ENCODE measurements at places on chromosomes 2 and 18.

DNA sequence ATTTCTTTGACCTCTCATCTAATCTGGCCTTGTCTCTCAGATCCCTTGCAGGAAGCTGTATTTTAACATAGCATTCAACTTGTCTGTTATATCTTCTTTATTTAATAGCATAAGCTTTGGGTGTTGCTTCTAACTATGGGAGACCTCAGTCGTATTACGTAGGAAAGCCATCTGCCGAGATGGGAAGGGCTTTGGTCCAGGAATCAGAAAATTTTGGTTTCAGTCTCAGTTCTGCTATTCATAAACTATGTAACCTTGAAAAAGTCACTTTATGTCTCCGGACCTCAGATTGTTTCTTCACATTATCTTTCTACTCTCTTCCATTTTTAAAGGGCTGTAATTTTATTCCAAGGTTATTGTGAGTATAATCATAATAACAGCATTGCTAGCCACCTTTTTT lies 297.7 kb downstream of the SATB2 start:
- no peak for DNase-seq

DNA sequence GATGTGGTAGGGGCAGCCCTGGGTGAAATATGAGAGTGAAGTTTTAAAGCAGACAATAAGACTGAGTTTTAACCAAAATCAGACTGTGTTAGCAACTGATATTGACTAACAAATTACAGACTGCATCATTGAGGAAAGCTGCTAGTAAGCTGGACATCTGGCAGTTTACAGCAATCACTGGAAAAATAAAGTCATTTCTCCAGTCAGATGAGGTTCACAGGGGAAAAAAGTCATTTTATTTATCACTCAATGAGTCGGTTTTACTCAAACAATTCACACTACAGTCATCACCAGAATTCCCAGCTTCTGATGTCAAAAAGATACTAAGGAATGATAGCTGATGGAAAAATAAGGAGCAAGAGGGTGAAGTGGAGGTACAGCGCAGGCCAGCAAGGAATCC lies 10.5 kb upstream of the TMEM177 start:
- no peak for DNase-seq

- no peak for DNase-seq
These were observed 24.6 kb downstream of the GPR55 start for GRCh38 chr2:230900336-230900995.

- no peak for DNase-seq
These were observed 120.7 kb downstream of the ZNF521 start for GRCh38 chr18:25231327-25231691.

DNA sequence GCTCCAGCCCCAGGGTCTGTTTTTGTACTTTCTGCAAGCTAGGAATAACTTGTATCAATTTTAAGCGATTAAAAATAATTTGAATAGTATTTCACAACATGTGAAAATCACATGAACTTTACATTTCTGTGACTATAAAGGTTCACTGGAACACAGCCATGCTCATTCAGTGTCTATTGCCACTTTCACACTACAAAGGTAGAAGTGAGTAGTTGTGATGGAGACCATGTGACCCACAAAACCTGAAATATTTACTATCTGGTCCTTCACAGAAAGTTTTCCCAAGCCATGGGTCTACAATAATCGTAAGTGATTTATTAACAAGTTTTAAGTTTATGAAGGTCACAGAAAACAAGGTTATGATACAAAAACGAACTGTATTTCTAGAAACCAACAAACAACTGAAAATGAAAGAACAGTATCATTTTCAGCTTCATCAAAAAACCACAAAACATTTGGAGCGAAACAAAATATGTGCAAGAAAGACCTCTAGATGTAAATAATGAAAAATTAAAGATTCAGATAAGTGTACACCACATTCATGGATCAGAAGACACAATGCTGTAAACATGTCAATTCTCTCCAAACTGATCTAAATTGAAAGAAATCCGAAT lies 68.9 kb upstream of the DNER start:
- no peak for DNase-seq

GRCh38 chr2:105641389-105641811 lies 103.3 kb upstream of the NCK2 start:
- no peak for DNase-seq

Measured in activated T-cell treated with anti-CD3 and anti-CD28 coated beads for 4 hours (primary cell).